ENCODE measurements at places on chromosomes 7 and 10. TPM values are rescaled to one million over a fixed set of nuclear protein-coding genes. Genes with fewer than 3 reads are reported as not detected.

DNA sequence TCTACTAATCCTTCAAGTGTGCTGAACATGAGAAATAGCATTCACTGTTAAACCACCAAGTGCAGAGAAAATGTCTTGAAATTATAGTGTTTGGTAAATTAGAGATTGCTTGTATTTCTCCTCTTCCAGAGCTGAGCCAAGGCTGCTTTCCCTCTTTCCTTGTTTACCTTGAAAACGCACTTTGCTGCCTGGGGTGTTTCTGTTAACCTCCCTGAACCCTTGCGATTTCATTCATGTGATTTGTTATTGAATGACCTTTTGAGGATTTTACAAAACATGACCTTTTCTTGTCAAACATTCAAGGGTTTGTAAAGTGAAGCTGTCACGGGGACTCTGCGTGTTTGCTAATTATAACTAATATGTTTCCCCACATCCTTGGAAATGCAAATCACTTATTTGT lies 169.4 kb downstream of the LRMDA start:
- no peak for DNase-seq

- DNase-seq = no peak
Observed at GRCh38 chr10:74976565-74976964, 134.9 kb upstream of the SAMD8 start.

- no peak for DNase-seq
Observed at GRCh38 chr10:21976739-21977138, 26.8 kb downstream of the DNAJC1 start.

DNA sequence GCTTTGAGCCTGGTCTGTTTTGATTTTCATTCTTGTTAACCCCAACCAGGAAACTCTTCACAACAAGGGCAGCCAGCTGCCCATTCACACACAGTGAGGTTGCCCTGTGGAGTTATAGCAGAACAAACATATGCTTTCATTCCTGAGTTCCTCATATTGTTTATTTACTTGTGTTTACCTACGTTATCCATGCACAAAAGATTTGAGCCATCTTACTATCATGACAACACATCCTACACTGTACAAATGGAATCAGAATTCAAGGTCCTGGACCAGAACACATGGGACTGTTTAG lies 21.7 kb upstream of the BMPER start:
- DNase-seq = no peak

The FAM24B gene
- 4.3 TPM for total RNA-seq

The GLRX3 gene
- 50.0 TPM for total RNA-seq

GRCh38 chr10:71975871-71976725 lies 11.9 kb downstream of the CHST3 start:
- DNase-seq = peak; percentile 62

The SPDYE9 gene
- not detected for total RNA-seq

DNA sequence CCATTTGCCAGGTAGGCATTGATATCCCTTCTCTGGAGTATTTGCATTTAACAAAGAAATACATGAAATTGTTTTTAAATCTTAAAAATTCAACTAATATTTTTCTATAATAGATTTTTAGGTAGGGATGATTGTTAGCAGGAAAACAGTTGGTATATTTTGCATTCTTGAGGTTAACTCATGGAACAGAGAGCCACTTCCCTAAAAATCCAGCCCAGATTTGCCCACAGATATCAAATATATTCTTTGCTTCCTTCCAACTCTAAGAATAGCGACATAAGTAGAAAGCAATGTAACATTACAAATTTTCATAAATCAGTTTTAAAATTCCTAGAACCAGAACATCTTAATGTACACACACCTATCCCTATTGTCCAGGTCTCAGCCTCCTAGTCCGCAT lies 45.0 kb upstream of the ANLN start:
- no peak for DNase-seq

The PAPOLB gene
- total RNA-seq = not detected

DNA sequence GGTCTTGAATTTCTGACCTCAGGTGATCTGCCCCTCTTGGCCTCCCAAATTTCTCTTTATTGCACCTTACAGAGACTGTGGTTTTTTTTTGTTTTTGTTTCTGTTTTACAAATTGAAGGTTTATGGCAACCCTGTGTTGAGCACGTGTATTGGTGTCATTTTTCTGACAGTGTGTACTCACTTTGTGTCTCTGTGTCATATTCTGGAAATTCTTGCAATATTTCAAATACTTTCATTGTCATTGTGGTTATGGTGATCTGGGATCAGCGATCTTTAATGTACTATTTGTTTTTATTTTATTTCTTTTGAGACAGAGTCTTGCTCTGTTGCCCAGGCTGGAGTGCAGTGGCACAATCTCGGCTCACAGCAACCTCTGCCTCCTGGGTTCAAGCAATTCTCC lies 89.8 kb downstream of the PRTFDC1 start:
- DNase-seq = no peak

DNA sequence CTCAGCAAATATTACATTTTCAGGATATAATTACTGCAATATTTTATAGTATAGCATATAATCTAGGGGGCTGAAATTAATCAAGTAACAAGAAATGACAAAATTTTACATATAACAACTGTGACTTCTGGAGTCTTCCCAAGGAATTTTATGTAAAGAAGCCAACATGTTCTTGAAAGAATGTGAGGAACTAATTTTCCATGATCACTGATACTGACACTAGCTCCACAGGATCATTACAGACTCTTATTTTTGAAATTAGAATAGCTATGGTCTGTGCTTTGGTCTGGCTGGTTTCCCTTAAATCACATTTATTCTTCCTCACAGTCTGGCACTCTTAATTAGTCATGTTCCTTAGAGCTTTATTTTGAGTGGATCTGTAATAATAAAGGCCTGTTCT lies 267.7 kb upstream of the SEMA3A start:
- DNase-seq = no peak

DNA sequence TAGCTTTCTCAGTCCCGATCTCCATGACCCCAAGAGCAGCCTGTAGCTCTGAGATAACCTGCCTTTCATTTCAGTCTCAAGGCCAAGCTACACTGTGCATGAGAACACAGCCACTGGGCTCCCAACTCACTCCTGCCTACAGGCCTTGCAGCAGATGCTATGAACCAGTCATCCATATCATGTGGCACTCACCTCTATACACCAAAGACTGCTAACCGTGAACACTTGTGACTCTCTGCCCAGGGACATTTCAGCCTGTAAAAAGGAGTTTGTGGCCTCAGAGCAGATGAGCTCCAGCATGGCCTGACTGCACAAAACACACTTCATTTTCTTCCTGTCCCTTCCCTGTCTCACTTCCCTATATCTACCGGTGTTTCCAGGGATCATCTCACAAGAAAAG lies 56.9 kb upstream of the NPY start:
- no peak for DNase-seq

DNA sequence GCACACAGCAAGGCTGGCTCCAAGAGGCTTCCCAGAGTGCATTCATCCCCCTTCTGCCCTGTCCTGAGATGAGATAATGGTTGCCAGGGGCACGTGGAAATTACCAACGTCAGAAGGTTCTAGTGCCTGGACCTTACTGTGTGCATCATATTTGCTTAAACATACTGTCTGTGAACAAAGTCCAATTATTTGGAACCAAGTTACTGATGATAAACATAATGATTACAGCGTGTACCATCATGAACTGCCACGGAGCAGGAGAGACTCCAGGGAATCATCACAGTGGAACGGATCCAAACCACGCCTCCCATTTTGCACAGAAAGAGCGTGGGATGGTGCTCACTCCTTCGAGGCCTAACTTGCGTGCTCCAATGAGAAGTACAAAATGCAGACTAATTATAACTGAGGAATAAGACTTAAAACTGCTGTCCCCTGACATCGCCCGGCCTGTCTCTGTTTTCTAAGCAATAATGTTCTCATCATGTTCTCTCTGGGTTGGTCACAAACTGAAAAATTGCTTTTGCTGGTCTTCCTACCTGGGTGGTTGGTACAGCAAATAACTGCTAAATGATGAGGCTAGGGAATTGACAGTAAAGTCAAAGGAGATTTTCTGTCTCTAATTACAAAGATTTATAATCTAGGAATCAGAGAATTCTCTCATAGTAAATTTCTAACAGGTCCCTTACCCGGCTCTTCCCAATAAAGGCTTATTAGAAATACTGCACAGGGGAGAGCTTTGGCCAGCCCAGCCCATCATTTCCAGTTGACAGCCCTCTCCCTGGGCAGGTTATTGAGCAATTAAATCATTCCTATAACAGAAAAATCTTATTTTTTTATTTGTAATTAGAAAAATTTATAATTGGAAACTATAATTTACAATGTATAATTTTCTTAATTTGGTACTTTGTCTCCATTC lies 182.2 kb downstream of the CAMK1D start:
- peak; percentile 23 for DNase-seq

DNA sequence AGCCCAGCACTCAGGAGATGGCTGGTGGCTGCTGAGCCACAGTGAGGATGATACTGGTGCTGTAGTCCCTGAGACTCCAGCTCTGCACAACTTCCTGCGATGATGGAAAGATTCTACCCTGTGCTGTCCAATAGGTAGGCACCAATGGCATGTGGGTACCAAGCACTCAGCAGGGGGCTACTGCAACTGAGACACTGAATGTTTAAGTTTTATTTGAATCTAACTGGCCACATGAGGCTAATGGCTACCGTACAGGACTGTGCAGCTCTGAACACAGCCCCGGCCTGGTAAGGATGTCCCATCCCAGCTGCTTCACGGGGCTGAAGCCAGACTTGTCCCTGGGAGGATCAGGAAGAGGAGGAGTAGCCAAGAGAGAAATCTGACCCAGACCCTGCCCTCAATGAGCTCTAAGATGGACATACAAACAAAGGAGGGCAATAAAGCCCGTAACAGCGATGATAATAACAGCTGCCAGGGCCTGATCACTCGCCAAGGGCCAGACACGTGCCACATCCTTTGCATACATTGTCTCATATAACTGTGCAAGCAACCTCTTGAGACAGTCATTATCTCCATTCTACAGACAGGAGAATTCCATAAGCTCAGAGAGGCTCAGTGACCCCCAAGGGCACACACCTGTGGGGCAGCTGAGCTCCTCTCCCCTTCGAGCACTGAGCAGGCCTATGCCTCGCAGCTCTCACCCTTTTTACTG lies 3.8 kb downstream of the GPRIN2 start:
- peak; percentile 55 for DNase-seq

- no peak for DNase-seq
Observed at GRCh38 chr10:30057421-30057841, 2.0 kb downstream of the JCAD start.

The AASS gene
- 4.3 TPM for total RNA-seq

The PCBD1 gene
- total RNA-seq = 196 TPM

- DNase-seq = no peak
Observed at GRCh38 chr7:22718200-22718711, 8.7 kb upstream of the IL6 start.

The RET gene
- 3.3 TPM for total RNA-seq

- DNase-seq = no peak
Observed at GRCh38 chr10:23516530-23516929, 77.7 kb downstream of the OTUD1 start.

The PLAU gene
- 4.0 TPM for total RNA-seq

The SLC13A4 gene
- total RNA-seq = not detected

Measured in colonic mucosa (tissue), 4 donors.